ENCODE measurements at places on chromosomes 7 and 10.

DNA sequence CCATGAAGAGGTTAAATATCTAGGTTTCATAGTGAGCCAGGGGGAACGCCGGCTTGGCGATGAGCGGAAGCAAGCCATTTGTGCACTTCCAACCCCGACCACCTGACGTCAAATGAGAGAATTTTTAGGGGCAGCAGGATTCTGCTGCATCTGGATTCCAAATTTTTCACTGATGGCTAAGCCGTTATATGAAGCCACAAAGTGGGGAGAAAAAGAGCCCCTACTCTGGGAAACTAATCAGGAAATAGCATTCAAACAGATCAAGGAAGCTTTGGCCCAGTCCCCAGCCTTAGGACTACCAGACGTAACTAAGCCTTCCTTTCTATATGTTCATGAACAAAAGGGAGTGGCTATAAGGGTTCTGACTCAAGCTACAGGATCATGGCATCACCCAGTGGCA lies 12.9 kb upstream of the ADCK2 start:
- DNase-seq: no peak

GRCh38 chr10:11019724-11020547 lies 2.3 kb downstream of the CELF2 start:
- no peak for DNase-seq

DNA sequence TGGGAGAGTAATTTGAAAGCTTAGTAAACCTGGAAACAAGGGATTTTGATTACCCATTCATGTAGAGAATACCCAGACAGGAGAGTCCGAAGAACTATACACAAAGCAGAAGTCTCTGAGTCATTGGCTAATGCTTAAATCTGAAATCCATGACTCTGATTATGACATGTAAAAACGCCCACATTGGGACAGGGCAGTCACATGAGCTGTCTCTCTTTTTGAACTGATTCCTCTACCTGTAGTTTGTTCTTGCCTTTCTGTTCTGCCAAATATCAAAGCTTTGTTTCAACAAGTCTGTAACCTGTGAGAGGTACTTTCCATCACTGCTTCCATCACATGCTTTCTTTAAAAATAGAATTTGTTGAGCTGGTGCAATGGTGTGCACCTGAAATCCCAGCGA lies 4.3 kb upstream of the GPNMB start:
- no peak for DNase-seq

- DNase-seq: no peak
Measured at GRCh38 chr7:109256762-109257560, 687.3 kb downstream of the DNAJB9 start.

- no peak for DNase-seq
Measured at GRCh38 chr10:113226831-113227445, 276.9 kb downstream of the TCF7L2 start.

GRCh38 chr7:30429156-30429530 lies 49.4 kb downstream of the NOD1 start:
- DNase-seq: no peak

DNA sequence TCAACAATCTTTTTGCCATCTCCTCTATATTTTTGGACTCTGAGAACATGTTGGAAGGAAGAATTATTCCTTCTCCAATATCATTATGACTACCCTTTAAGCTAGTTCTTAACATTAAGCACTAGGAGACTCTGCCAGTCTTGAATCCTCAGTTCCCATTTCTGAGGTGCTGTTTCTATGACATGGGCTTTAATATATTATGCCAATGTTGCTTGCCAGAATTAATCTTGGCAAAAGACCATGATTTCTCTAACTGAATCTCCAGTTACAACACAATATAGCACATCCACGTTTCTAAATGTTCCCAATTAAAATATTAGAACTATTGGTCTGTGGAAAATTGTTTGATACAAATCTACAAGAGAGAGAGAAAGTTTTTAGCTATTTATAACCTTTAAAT lies 250.0 kb downstream of the HGF start:
- no peak for DNase-seq

DNA sequence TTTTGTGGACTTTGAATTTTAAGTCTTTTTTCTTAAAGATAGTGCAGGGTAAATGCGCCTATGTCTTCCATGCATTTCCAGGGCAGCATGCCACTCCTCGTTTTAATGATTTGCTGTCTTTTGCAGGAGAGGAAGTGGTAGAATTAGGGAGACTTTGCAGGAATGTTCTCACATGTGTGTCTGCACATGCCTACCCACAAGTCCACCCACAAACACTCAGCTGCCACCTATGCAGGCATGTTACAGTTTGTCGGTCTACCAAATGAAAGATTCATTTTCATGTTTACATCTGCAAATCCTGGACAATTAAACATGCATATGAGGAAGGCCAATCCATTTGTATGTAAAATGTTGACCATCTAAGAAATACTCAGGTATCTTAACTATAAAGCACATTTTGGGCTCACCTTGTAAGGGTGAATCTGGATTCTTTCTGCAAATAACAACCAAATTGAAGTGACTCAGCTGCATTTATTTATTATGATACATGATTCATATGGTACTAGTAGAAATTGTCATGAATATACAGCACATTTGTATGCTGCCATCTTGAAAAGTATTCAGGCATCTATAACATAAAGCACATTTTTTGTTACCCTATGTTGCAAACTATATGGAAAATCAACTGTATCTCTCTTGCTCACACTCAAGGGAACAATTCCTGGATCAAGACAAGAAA lies 4.7 kb upstream of the TEX36 start:
- DNase-seq: no peak

DNA sequence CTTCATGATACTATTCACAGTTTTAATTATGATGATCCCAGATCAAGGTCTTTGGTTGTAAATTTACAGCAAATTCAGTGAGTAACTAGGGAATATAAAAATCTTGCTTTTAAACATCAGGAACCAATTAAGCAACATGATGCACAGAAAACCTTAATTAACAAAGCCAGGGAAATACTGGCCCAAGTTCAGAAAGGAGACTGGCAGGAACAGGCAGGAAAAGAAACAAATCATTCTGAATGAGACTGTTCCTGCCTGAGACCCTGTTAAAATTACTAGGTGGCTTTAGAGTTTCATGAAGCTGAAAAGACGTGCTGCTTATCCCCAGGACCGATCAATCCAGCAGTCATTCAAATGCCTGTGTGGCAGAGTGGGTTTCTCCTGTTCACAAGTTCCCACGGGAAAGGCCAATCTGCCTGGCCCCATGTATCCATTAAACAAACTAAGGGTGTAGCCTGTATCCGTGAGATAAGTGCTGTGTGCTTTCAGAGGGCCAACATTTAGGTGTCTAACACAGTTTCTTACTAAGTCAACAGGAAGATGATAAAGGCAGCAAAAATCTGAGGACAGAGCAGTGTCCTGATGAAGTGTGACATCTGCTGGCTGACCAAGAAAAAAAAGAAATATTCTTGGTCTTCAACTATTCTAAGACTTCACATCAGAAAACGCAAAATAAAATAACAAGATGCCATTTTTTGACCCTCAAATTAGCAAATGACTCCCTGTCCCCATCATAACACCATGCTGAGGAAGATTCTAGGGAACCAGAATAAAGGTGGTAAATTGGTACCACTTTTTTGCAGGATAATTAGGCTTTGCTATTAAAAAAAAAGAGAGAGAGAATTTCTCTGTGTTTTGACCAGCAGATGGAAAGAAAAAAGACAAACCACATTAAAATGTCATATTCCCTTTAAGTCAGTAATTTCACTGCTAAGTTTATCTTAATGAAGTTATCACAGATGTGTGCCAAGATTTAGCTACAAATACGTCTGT lies 34.2 kb downstream of the PUS7 start:
- no peak for DNase-seq

DNA sequence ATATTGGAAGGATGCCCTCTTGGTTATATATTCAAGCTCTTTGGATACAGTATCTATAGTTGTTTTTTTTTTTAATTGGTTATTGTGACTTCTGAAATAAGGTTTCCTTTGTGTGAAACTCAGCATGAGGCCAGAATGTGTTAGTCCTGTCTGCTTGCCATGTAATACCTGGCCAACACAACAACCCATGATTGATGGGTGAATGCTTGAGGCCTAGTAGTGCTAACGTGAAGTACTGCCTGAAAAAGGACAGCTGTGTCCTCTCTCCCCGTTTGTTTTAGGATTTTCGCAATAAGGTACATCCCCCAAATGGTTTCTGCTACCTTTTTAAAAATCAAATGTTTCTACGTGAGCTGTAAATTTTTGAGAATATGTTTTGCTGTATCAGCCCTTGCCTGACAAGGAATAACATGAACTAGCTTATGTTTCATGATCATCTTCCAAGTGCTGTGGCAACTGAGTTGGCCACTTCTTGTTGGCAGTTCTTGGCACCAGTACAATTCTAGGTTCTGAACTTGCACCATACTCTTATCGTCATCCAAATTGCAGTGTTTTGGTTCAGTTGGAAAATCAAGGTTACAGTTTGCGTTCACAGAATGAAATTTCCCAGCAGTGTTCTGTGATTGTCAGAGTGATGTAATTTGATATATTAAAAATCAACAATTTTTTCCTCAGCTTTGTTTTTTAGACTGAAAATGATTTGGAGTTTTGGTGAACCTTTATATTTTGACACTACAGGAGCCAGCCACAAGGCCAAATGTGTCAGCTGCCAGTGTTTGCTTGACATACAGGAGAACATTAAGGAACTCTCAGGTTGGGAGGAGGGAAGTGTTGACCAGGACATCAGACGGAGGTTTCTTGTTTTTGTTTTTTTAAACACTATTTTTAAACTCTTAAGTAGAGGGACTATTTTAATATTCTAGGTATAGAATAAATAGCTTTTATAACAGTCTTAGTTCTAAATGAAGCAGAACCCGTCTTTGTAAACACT lies 13.5 kb upstream of the ASCC1 start:
- no peak for DNase-seq

GRCh38 chr7:27808626-27809025 lies 68.7 kb downstream of the TAX1BP1 start:
- DNase-seq: no peak

GRCh38 chr7:26376175-26376917 lies 84.7 kb downstream of the SNX10 start:
- peak; percentile 37 for DNase-seq

GRCh38 chr10:24826009-24826408 lies 102.3 kb upstream of the ARHGAP21 start:
- no peak for DNase-seq

- no peak for DNase-seq
Measured at GRCh38 chr7:132353936-132354335, 222.3 kb downstream of the PLXNA4 start.

All from activated gamma-delta T cell (primary cell).